ENCODE measurements at places on chromosomes 4 and X.

DNA sequence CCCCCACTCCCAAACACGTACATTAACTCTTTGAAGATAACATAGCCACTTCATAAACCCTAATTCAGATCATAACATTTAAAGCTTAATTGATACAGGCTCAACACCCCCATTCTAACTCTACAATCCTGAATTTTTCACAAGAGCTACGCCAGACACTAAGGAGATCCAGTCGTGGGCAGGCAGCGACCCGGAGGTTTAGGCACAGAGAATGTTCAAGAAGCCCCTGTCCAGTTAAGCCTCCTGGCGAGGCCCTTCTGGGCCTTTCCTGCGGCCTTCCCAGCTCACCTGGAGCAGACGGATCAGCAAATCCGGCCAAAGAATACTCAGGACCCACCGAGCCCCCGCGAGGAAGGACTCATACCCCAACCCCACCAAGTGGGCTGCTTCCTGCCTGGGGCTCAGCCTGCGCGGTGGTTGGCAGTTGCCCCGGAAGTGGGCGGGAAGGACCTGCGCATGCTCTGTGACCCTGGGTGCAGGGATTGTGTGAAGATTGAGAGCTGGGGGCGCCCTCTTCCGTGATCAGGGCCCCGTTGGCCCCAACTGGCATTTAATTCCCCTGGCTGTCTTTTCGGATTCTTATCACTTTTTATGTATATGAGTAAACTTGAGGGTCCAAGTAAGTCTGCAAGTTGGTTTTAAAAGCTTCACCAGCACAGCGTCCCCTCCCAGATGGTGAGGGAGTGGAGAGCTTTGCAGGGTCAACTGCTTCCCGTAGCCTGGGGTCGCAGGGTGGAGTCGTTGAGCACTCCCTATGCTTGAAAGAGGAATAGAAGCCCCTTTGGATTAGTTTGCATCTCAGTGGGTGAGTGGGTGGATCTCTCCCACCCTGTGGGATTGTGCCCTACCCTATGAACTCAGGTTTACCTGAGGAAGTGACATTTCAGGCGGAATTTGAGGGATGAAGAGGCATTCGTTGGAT, at the start of gene TRIM61:
Gene TRIM61 (minus strand): TSS at position 415 of the 922 bp plus-strand sequence. CDS start 7,655 bp downstream, outside the sequence.
- H3K4me1 ChIP-seq, result peaks cover 12% of the 10 kb centered on the region
- no peaks in the 10 kb centered on the region for H3K27me3 ChIP-seq
- peak; percentile 25 for DNase-seq
- H3K4me3 ChIP-seq, result peak within 1 kb of the TSS; percentile 46
- no peak within 1 kb of the TSS for H3K27ac ChIP-seq
- no peaks in the 10 kb centered on the region for H3K36me3 ChIP-seq

- H3K4me3 ChIP-seq, result no peak overlapping the region
- no peak overlapping the region for H3K27ac ChIP-seq
- peaks cover 22% of the 10 kb centered on the region for H3K4me1 ChIP-seq
- no peaks in the 10 kb centered on the region for H3K36me3 ChIP-seq
Observed at GRCh38 chrX:44997282-44997812, 124.4 kb downstream of the KDM6A start.

DNA sequence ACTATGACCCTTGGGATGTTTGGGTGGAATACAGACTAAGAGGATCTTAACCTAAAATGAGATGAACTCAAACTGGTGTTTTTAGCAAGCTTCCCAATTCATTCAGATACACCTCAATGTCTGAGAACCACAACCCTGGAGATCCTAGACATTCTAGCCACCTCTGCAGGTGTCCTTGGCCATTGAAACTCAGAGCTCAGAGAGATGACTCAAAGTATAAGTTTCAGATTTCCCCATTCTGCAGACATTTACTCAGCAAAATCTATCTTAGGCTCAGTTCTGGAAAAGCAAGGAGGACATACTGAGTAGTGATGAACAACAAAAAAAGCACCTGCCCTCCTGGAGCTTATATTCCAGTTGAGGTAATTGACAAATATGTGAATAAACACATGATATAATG, 47.8 kb downstream of the COMMD8 start:
- H3K27ac ChIP-seq, result no peak overlapping the region
- H3K4me3 ChIP-seq, result no peak overlapping the region
- no peaks in the 10 kb centered on the region for H3K4me1 ChIP-seq
- DNase-seq, result no peak

- H3K4me1 ChIP-seq, result peaks cover 2% of the 10 kb centered on the region
- H3K27ac ChIP-seq, result no peak overlapping the region
- H3K27me3 ChIP-seq, result no peaks in the 10 kb centered on the region
- H3K36me3 ChIP-seq, result no peaks in the 10 kb centered on the region
- no peak for DNase-seq
- H3K4me3 ChIP-seq, result no peak overlapping the region
Observed at GRCh38 chr4:146186596-146186995, 11.1 kb downstream of the LSM6 start.
